Osteoblast (primary cell): ENCODE measurements at places on chromosomes 6 and 20.
A peak's percentile ranks its signal among the peaks of the same experiment; 100 is the strongest.

GRCh38 chr6:149925974-149926777 is 3.3 kb upstream of the RAET1G start:
- DNase-seq = peak; percentile 71

DNA sequence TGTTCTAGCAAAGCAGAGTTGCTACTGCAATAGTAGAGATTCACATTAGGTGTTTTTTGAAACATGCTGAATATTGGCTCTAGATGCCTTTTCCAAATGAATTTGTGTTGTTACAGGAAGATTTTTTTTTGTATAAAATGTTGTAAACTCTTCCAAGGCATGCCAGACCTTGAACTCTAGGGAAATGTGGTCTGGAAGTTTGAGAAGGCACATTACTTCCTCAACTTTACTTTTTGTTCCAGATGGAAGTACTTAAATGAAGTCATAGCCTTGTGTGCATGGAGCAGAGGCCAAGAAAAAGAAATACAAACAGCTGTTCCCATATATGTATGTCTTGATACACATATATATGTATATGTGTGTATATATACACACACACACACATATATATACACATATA is 585.7 kb upstream of the MARCKS start:
- DNase-seq = peak; percentile 22

DNA sequence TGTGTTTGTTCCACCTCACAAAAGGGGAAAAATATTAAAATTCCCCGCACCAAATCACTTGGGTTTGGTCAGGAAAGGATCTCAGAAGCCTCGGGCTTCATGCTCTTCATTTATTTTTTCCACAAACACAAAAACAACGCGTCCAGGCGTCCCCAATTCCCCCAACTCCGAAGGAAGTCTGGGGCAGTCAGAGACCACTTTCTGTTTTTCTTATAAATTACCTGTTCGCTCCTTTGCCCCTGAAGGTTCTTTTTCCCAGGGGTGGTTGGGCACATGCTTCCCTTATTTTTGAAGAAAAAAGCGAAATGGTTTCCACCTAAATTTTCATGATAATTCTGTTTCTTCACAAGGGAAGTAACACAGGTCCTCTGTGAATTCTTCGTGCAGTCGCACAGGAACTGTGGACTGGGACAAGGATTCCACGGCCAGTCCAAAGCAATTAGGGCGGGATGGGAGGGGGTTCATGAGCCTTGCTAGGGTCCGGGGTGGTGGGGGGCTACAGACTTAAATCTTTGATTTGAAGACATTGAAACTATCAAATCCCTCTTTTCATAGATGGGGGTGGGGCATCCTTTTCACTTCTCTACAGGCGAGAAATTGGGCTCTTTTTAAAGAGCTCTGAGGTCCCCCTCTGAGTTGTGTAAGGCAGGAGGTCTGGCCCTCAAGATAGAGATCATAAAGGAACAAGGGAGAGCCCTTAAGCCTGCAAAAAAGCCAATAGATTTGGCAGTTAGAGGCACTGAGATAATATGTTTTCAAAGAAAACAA is 30.5 kb upstream of the HFE start:
- no peak for DNase-seq

DNA sequence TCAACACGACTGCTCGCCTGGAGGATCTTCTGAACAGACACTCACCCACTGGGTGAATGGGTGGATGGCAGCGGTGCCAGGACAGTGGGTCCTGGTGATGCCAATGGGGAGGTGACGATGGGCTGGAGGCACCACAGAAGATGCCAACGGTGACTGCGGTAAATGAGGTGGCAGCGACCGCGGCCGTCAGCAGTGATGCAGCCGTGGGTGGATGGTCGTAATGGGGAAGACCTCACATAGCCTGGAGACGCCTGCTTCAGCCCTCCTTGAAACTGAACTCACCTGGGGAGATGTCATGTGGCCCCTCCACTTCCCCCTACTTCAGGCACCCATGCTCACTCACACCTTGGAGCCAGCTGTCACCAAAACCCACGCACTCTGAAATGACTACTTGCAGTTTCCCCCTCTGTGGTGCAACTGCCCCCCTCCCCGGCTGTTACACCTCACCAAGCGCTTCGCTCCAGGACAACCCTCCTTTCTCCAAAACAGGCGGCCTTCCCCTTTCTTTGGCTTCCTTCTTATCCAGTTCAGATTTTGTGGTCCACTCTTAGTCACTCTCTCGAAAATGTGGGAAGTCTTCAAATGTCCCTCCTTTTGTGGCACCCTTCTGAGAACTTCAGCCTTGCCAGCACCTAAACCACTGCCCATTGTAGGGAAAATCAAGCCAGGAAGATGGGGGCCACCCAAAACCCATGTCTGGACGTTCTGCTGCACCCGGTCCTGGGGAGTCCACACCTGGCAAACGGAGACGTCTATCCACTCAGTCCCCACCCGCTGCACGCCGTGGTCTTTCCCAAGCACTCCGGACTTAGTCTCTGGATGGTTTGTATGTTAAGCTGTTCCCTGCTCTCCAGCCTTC is 10.4 kb upstream of the ABHD16B start:
- peak; percentile 83 for DNase-seq

- DNase-seq = no peak
These were observed 20.6 kb downstream of the FKBP5 start for GRCh38 chr6:35668096-35668495.

DNA sequence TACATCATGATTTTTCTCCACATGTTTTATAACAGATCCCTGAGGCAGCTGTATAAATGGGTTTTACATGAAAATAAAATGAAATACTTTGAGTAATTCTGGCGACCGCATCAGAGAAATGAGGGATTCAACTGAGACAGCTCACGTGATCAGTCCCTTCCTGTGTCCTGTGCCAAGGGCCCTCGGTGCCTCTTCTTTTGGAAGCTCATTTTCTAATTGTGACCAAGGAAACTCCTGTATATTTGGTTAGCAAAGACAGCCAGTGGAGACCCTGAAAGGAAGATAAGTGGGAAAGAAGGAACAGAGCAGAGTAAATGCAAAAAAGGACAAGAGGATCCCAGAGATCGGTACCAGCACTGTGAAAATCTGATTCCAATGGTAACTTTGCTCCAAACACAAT is 129.9 kb downstream of the FYN start:
- DNase-seq = no peak

GRCh38 chr6:70834520-70834919 is 122.3 kb downstream of the B3GAT2 start:
- no peak for DNase-seq

- DNase-seq = peak; percentile 77
These were observed 52.4 kb downstream of the DSTN start for GRCh38 chr20:17622086-17622850.
